ENCODE measurements at places on chromosomes 1 and 21.

DNA sequence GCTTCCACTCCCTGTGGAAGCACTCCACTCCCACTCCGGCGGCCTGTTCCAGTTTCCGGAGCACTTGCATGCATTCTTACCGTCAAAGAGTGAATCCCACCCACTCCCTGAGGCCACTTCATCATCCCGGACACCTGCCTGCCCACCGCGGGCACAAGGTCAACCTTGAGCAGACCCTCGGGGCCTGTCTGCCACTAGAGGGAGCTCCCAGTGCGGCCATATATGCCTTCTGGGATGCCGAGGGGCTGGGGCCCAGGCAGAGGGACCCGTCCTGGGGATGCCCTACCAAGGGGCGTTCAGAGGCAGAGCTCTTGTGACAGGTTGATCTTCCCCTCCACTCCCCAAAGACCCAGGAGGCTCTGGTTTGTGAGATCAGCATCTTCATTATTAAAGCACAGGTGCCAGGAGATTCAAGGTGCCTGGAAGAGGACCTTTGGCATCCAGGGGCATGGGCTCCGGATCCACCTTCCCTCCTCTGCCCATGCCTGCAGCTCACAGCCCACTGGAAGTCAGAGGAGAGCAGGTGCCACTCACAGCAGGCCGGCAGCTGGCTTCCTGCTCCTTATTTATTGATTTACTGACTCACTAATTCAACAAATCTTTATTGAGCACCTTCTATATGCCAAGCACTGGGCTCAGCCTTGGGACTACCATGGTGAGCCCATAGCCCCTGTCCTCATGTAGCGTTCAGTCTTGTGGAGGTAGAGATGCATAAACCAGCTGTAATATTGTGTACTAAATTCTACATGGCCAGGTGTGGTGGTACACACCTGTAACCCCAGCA is 47.3 kb downstream of the UBIAD1 start:
- no peak for DNase-seq

- DNase-seq: no peak
These were observed 184.5 kb downstream of the CAMTA1 start for GRCh38 chr1:6969762-6970161.

- no peak for DNase-seq
These were observed 3.4 kb downstream of the LELP1 start for GRCh38 chr1:153206631-153207030.

- DNase-seq: no peak
These were observed 62.3 kb upstream of the COL24A1 start for GRCh38 chr1:86218859-86219258.

- no peak for DNase-seq
These were observed 37.5 kb upstream of the LAMC2 start for GRCh38 chr1:183148599-183148998.

- no peak for DNase-seq
These were observed 406 bp downstream of the KIAA0040 start for GRCh38 chr1:175192111-175192629.

DNA sequence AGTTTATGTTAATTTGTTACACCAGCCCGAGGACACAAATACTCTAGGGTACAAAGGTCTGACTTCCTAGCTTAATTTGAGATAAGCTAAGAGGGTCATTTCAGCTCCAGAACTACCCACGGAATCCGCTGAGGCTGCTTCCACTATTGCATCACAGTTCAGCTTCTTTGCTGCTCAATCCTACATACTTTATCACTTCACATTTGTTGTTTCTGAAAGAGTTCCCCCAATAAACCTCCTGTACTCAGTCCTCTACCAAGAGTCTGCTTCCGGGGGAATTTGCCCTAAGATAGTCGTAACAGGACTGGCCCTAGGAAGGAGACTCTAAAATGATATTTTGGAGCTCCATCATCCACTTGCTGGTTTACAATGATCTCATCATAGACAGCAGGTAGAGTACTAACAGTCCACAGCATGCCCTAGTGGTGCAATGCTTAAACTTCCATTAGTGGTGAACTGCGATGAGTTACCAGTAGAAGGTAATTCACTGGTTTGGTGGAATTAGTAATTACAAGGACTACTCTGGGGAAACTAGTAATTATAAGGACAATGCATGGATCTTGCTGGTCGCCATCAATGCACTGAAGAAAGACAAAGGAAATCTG is 229.3 kb downstream of the USH2A start:
- no peak for DNase-seq

DNA sequence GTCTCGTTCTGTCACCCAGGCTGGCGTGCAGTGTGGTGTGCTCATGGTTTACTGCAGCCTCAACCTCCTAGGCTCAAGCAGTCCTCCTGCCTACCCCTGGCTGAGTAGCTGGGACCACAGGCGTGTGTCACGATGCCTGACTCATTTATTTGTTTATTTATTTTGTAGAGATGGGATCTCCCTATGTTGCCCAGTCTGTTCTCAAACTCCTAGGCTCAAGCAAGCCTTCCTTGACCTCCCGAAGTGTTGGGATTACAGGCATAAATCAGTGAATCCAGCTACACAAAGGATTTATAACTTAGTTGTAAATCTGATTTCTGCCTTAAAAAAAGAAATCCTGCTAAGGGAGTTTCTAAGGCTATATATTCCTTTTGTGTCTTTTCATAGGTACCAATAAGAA is 30.5 kb upstream of the ZNF496 start:
- no peak for DNase-seq

DNA sequence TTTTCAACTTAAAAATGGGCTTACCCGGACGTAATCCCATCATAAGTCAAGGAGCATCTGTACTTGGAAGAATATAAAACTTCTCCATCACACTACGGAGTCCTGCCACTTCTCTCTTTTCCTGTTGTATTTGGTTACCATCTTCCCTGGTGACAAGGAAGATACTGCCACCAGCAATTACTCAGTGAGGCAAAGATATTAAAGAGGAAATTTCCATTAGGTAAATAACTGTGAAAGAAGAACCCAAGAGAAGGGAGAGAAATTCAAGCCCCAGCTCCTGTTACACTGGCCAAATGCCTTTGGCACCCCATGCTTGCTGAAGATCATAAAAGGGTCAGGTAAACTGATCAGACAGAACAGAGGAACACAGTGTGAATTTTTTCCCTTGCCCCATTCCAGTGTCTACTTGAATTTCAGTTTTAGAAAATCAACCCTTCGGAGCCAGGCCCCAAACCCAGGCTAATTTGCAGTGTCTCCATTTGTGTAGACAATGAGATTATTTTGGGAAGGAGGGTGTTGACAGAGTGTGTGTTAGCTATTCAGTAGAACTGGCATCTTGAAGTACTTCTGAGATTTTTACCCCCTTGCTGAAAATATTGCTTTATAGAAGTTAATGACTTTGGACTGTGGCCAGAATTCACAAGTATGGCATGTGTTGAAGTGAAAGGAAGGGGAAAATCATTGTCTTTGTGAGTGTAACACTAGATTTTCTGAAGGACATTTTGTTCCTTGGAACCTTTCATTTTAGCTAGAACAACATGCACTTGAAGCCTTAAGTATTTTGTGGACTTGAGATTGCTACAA is 167.1 kb downstream of the DHRS3 start:
- no peak for DNase-seq

DNA sequence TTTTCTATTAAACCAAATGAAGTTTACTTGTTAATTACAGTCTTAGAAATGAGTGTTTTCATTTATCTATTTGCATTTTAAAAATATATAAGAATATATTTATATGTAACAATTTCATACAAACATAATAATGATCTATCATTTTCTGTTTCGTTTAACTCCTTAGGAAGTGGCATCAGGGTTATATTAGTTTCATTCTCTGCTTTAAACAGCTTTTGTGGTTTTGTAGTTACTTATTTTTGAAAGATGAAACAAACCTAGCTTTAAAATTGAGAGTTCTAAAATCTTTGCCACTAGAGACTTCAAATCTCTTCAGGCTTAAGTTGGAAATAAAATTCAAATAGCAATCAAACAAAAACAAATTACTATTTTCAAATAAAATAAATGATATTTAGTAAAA is 2110.6 kb downstream of the MRPL39 start:
- no peak for DNase-seq

DNA sequence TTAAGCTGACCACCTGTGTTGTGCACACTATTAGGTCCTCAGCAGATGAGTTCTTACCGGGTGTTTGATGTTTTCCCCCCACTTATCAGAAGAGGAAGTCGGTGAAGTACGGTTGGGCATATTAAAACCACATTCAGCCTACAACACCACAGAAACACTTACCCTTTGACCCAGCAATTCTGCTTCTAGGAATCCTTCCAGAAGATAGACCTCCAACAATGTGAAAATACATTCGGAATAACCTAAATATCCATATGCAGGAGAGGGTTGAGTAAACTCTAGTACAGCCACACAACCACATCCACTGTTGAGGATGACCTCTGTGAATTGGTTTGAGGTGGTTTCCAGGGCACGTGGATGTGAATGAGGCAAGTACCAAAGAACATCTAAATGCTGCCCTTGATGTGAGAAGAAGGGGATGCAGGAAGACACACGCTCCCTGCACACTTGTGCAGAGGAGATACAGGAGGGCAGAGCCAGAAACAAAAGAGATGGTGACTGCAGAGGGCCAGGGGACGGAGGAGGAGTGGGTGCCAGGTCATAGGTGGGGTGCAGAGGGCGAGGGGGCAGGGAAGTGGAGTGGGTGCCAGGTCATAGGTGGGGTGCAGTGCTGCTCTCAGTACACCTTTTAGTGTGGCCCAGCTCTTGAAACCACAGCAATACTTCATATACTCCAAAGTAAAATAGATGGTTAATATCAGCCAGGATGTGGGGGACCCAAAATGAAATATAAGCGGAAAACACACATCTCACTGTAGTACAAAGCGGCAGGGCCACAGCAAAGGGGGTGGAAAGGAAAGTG is 12.8 kb downstream of the ADARB1 start:
- no peak for DNase-seq

DNA sequence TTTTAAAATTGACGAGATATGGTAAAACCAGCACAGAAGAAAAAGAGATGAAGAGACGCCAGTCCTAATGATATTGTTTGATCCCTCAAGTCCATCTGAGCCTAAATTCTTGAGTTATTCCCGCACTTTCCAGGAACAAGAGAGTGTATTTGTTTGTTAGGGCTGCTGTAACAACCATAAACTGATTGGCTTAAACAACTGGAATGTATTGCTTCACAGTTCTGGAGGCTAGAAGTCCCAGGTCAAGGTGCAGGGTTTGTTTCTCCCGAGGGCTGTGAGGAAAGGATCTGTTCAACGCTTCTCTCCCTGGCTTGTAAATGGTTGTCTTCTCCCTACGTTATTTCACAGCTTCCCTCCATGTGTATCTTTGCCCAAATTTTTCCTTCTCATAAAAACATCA is 7.8 kb upstream of the EXO1 start:
- no peak for DNase-seq

GRCh38 chr1:226523646-226524406 is 24.7 kb upstream of the STUM start:
- DNase-seq: no peak

GRCh38 chr1:223228201-223228600 is 85.2 kb upstream of the TLR5 start:
- no peak for DNase-seq

Data from pulmonary artery endothelial cell (primary cell).